T-cell (primary cell): ENCODE measurements at places on chromosomes 16 and 17. TPM values are rescaled to one million over a fixed set of nuclear protein-coding genes. Genes with fewer than 3 reads are reported as not detected.

Gene SCNN1B
- total RNA-seq: not detected

Gene KRT27
- not detected for total RNA-seq

Gene IL17C
- not detected for total RNA-seq

GRCh38 chr17:28416703-28417311 lies 10.8 kb upstream of the SLC46A1 start:
- no peak overlapping the region for H3K4me3 ChIP-seq
- peaks cover 5% of the 10 kb centered on the region for H3K4me1 ChIP-seq
- H3K36me3 ChIP-seq: no peaks in the 10 kb centered on the region
- H3K27me3 ChIP-seq: peaks cover 21% of the 10 kb centered on the region

- H3K27ac ChIP-seq: no peak overlapping the region
- H3K36me3 ChIP-seq: peaks cover 2% of the 10 kb centered on the region
- no peaks in the 10 kb centered on the region for H3K27me3 ChIP-seq
- H3K4me3 ChIP-seq: no peak overlapping the region
- no peaks in the 10 kb centered on the region for H3K4me1 ChIP-seq
Observed at GRCh38 chr16:27740496-27741201, 190.7 kb downstream of the KATNIP start.

DNA sequence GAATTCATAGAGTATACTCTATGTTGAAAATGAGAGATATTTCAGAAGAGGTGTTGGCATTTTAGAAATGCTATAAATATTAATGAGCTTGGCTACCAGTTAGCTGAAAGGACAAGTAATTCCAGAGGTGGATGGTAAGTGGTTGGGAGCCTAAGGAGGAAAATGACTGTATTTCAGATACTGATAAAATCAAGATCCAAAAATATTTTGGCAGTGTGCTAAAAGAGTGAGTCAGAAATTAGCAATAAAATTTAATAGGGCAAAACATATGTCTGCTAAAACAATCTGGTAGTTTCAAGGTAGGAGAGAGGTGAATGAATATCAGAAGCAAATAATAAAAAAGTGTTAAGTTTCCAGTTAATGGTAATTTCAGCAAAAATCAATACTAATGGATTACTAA lies 1287.9 kb downstream of the CDH8 start:
- H3K27me3 ChIP-seq: no peaks in the 10 kb centered on the region
- H3K4me1 ChIP-seq: no peaks in the 10 kb centered on the region
- H3K4me3 ChIP-seq: no peak overlapping the region

DNA sequence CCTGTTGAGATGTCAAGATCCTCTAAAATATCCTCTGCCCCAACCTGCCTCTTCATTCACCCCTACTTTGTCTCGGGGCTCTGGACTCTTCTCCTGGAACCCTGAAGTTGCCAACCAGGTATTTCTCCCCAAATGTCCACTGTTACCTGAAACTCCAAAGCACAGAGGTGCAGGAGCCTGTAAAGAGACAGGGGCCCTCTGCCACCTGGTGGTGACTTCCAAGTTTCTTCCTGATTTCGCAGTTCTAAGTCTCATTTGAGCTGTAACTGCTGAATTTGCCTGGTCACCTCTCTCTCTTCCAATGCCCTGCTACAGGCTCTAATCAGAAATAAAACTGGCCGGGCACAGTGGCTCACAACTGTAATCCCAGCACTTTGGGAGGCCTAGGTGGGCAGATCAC lies 77.1 kb upstream of the RCVRN start:
- no peak overlapping the region for H3K27ac ChIP-seq
- no peak for DNase-seq
- H3K27me3 ChIP-seq: no peaks in the 10 kb centered on the region
- peaks cover 7% of the 10 kb centered on the region for H3K4me1 ChIP-seq

GRCh38 chr16:22684574-22685458 lies 129.1 kb upstream of the HS3ST2 start:
- no peak for DNase-seq
- H3K27me3 ChIP-seq: peaks cover 15% of the 10 kb centered on the region
- H3K36me3 ChIP-seq: no peaks in the 10 kb centered on the region
- no peak overlapping the region for H3K27ac ChIP-seq
- H3K4me3 ChIP-seq: no peak overlapping the region

- no peak for DNase-seq
- H3K4me1 ChIP-seq: no peaks in the 10 kb centered on the region
- H3K36me3 ChIP-seq: peaks cover 14% of the 10 kb centered on the region
Observed at GRCh38 chr16:84563786-84564420, 54.0 kb downstream of the COTL1 start.

DNA sequence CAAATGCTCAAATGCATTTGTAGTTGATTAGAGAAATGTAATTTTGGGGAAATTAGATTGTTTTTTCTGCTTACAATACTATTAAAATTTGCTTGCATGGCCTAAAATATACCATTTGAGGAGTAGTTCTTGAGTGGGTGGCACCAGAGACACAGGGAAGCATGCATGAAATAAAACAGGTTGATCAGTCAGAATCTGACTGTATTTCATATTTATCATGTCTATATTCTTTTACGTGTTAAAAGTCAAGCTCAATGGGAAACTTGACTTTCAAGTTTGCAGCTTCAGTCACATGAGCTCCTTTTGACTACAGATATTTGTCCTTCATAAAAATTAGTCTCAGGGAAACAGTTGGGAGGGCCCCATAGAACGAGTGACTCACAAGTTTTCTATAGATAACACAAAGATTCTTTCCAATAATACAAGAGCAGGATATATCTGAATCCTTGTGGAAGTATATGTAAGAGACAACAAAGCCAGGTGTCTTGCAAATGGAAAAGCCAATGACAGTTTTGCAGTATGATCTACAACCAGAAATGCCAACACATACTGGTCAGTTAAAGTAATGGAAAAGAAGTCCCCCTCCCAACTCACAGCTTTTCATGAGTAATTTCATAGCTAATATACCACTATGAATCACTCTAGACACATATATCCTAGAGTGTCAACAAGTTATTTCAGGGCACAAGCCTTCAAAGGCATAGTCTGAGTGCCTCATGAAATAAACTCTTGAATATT lies 42.2 kb upstream of the CORO6 start:
- H3K36me3 ChIP-seq: peaks cover 65% of the 10 kb centered on the region
- no peak overlapping the region for H3K4me3 ChIP-seq
- no peak overlapping the region for H3K27ac ChIP-seq
- no peaks in the 10 kb centered on the region for H3K27me3 ChIP-seq
- H3K4me1 ChIP-seq: peaks cover 7% of the 10 kb centered on the region
- no peak for DNase-seq

DNA sequence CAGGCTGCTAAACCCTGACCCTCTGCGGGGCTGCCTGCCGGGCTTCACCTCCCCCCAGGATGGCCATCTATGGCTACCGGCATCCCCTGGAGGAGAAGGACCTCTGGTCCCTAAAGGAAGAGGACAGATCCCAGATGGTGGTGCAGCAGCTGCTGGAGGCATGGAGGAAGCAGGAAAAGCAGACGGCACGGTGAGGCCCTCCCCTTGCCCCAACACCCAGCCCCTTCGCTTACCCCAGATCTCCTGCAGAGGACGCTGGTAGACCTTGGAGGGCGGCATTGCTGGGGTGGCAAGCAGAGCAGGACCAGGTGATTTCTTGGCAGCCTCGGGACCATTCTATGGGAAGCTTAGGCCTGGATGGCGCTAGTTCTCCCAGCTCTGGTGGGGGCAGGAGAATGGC lies 24.5 kb downstream of the ABCC3 start:
- H3K27ac ChIP-seq: no peak overlapping the region
- H3K36me3 ChIP-seq: no peaks in the 10 kb centered on the region
- H3K4me3 ChIP-seq: no peak overlapping the region
- peaks cover 3% of the 10 kb centered on the region for H3K4me1 ChIP-seq
- H3K27me3 ChIP-seq: peaks cover 35% of the 10 kb centered on the region

DNA sequence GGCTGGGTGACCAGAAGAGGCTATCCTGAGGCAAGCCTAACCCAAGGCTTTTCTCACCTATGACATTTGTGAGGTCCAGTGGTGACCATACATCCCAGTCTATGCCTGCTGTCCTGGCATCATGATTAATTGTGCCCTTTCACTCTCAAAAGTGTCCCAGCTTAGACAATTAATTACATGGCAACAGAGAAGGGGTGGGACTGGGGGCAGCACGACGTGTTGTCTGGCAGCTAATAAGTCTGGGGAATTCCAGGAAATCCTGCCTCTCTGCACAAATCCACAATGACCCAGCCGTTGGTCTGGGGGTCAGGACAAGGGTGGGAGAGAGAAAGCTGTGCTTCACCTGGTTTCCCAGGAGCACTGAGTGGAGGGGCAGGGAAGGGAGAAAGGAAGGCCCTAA lies 14.0 kb upstream of the MTMR4 start:
- H3K4me3 ChIP-seq: no peak overlapping the region
- H3K4me1 ChIP-seq: no peaks in the 10 kb centered on the region
- DNase-seq: no peak

GRCh38 chr16:48047720-48048119 lies 108.1 kb downstream of the ABCC12 start:
- H3K36me3 ChIP-seq: no peaks in the 10 kb centered on the region
- no peaks in the 10 kb centered on the region for H3K27me3 ChIP-seq
- no peak overlapping the region for H3K27ac ChIP-seq
- no peak overlapping the region for H3K4me3 ChIP-seq
- no peak for DNase-seq

DNA sequence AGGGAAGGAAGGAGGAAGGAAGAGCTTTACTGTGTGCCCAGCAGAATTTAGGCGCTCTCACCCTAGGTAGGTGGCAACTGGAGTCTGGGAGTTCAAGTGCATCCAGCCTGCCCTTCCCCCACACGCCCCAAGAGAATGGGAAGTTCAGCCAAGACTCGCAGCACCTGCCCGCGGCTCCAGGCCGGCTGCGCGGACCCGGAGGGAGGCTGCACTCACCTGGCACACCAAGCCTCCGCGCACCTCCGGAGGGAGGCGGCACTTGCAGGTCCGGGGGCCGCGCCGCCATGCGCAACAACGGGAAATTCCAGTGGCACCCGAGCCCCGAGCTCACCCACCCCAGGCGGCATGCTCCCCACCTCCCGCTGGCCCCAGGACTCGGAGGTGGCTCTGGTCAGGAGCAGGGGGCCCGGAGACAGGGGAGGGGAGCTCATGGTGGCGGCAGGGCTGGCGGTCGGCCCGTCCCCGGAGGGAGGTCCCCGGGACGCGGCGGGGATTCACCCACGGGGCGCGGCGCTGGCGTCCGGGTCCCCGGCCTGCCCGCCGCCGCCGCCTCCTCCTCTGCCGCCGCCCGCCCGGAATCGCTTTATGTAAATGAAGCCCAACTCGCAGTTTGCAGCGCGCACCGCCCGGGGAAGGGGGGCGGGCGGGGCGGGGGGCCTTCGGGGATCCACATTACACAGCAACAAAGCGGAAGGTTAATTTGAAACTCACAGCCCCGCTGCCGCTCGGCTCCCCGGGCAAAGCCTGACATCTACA lies at the start of gene ZFHX3:
Gene ZFHX3 (minus strand): TSS at position 593 of the 756 bp plus-strand sequence. CDS start 87,983 bp downstream, outside the sequence.
- no peak within 1 kb of the TSS for H3K27ac ChIP-seq
- H3K27me3 ChIP-seq: peaks cover 3% of the 10 kb centered on the region
- H3K4me1 ChIP-seq: peaks cover 5% of the 10 kb centered on the region

GRCh38 chr16:82793528-82794245 lies 166.9 kb downstream of the CDH13 start:
- H3K27ac ChIP-seq: no peak overlapping the region
- no peaks in the 10 kb centered on the region for H3K4me1 ChIP-seq
- H3K27me3 ChIP-seq: no peaks in the 10 kb centered on the region
- DNase-seq: no peak
